Epithelial cell of proximal tubule (primary cell): ENCODE measurements at places on chromosomes 5 and 9. TPM values are rescaled to one million over a fixed set of nuclear protein-coding genes. Genes with fewer than 3 reads are reported as not detected.

AMBP gene
- not detected in 2 replicates for total RNA-seq

C9orf153 gene
- total RNA-seq, result not detected in 2 replicates

PHF24 gene
- total RNA-seq, result 0.12 TPM in 1 of 2 replicates, not detected in the other

ARSI gene
- total RNA-seq, result 2.3 and 5.7 TPM in 2 replicates

DBH gene
- total RNA-seq, result not detected in 2 replicates
